Tongue (tissue), 3 donors: ENCODE measurements at places on chromosomes 2 and 18. TPM values are rescaled to one million over a fixed set of nuclear protein-coding genes. Genes with fewer than 3 reads are reported as not detected.

- no peak for DNase-seq
Measured at GRCh38 chr18:79643054-79643984, 36.3 kb upstream of the CTDP1 start.

GRCh38 chr2:216308576-216308975 lies 63.7 kb downstream of the MARCHF4 start:
- peak; percentile 55 for DNase-seq

DNA sequence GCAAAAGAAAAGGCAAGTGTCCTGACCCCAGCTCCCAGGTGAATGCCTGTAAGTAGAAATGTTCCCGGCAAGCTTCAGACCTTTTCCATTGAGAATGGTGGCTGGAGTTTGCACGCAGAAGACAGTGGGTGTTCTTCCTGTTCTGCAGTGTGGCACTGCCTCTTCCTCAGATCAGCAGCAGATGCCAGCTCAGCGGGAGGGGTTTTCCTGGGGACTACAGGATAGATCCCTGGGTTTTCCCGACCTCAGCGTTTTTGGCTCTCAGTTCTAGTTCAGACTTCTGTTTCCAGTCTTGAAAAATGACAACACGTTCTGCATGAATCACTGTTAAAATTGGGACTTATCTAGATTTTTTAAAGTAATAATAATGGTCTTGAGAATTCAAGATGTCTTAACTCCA lies 39.2 kb downstream of the GRHL1 start:
- no peak for DNase-seq

DNA sequence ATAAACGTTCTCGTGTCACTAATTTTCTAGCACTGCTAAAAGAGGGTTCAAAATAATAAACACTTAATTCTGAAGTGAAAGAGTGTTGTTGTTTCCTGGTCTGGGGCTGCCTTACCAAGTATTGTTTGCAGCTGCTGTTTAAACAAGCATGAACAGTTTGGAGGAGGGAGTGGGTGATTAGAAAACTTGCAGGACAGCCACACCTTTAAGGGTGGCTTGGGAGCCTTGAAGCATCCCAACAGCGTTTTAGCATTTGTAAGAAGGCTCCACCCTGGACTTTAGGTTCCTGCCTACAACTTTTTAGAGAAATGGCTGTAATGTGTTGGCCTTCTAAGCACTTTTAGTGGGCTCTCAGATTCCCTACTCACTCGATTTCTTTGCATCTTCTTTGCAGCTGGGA lies 371.6 kb downstream of the TGIF1 start:
- no peak for DNase-seq

GRCh38 chr2:168961450-168962229 lies 60.5 kb downstream of the G6PC2 start:
- DNase-seq, result peak; percentile 76

DNA sequence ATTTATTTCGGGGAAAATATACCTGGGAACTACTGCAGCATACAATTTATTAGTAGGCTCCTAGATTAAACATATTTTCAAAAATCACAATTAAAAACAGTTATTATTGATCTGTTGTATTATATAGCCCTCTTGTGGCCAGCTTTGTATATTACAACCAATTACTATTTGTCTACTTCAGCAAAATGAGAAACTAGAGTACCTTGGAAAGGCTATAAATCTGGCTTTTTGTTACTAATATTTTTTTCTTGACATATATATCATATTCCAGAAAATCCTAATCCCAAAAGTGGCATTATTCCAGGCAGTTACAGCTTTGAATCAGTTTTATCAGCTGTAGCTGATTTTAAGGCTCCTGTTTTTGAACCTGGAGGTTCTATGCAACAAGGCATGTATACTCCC lies 101.2 kb downstream of the UBR3 start:
- peak; percentile 68 for DNase-seq

DNA sequence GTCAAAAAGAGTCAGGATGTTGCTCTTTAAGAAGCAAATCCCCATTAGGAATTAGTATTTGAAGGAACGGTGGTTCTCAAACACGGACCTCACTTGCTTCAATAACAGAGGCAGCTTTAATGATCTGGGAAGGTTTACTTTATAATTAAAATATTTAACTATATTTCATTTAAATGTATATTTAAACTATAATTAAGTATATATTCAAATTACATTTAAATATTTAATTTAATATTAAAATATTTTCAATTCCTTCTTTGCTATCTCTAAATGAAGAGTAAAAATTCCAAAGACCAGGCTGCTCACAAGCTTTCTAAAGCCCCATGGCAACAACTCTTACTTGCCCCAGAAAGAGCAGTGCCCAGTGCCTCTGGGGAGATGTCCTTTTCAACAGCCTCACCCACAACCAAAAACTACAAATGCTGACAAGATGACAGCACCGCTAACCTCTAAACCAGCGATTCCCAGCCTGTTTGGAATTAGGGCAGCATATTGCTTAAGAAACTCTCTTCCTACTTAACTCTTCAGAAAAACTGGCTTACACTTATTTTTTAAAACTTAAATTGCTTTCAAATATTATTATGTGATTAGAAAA lies 62.9 kb upstream of the POU3F3 start:
- DNase-seq, result no peak

- DNase-seq, result no peak
Measured at GRCh38 chr2:40824278-40824677, 372.4 kb upstream of the SLC8A1 start.

DNA sequence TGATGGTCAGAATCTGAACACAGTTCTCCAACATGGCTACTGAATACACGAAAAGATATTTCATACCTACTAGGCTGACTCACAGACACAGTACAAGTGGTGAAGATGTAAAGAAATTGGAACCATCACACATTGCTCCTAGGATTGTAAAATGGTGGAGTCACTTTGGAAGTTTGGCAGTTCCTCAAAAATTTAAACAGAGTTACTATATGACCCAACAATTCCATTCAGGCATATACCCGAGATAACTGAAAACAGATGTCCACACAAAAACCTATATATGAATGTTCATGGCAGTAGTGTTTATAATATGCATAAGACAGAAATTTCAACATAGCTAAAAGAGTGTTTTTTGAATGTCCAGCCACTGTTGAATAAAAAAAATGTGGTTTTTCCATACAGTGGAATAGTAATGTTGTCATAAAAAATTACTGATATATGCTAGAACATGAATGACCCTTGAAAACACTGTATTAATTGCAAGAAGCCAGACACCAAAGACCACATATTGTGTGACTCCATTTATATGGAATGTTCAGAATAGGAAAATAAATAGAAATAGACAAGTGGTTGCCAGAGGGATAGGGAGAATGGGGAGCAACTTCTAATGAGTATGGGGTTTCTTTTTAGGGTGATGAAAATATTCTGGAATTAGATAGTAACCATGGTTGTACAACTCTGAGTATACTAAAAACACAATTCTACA lies 10.1 kb downstream of the RMP24 start:
- no peak for DNase-seq

GRCh38 chr18:44128365-44128764 lies 552.3 kb upstream of the SETBP1 start:
- DNase-seq, result no peak

- DNase-seq, result no peak
Measured at GRCh38 chr2:207869784-207870778, 100.4 kb upstream of the FZD5 start.

DNA sequence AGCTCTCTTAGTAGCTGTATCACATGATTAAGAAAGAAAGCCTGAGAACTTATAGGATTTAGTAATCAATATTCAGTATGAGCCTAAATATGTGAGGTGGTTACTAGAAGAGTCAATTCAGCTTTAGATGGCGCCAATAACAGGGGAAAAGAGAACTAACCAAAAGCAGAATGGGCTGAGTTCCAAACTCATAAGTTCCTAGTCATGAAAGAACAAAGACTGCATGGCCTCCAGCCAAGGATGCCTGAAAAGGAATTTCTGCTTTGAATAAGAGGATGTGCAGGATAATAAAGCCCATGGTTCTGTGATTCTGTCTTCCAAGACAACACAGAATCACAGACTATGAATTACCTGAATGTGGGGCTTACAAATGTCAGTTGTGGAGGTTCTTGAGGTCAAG lies 196.5 kb downstream of the SATB2 start:
- peak; percentile 61 for DNase-seq

- no peak for DNase-seq
Measured at GRCh38 chr2:212328136-212328535, 210.5 kb downstream of the ERBB4 start.

DNA sequence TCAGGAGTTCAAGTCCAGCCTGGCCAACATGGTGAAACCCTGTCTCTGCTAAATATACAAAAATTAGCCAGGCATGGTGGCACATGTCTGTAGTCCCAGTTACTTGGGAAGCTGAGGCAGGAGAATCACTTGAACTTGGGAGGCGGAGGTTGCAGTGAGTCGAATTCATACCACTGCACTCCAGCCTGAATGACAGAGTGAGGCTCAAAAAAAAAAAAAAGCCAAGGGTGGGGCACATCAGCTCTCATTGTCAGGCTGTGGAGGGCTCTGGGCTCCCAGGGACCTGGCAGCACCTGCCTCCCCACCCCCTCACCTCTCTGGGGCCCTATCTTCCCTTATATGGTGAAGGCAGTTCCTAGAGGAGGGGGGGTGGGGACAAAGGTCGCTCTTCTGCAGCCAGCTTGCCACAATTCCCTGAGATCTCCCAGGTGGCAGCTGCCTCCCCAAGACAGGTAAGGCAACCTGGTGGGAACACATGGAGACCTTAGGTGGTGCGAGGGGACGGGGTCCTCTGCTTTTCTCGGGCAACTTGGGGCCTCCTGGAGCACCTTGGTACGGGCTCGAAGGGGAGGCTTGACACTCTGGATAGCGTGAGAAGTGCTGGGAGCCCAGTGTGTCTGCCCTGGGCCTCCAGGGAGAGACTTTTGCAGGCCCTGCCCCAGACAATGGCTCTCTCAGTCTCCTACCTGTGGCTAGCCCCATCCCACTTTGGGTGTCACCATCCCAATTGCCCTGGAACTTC lies at the start of gene VIL1:
VIL1 (plus strand) TSS at position 407 of the 742 bp plus-strand sequence. CDS start 4,656 bp downstream, outside the sequence.
- no peak for DNase-seq

DNA sequence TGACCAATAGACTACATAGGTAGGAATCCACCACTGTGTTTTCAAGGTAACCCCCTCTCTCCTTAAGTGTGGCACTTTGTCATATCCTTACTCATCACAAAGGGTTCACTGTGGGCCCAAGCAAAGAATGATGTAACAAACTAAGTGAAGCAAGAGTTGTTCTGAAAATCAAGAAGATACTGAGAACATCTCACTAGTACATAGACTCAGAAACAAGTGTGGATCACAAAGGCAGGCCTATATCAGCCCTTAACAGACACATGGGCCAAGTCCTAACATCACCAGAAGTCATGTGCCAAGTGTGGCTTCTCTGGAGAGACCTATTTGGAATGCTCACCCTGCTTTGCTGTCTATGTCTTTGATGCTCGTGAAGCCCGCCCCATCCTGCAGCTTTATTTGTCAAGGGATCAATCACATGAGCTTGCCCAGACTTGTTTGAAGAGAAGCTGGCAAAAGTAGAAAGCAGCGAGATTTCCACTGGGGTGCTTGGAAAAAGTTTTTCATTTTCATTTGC lies 131.2 kb upstream of the TTC39C start:
- DNase-seq, result peak; percentile 69

DNA sequence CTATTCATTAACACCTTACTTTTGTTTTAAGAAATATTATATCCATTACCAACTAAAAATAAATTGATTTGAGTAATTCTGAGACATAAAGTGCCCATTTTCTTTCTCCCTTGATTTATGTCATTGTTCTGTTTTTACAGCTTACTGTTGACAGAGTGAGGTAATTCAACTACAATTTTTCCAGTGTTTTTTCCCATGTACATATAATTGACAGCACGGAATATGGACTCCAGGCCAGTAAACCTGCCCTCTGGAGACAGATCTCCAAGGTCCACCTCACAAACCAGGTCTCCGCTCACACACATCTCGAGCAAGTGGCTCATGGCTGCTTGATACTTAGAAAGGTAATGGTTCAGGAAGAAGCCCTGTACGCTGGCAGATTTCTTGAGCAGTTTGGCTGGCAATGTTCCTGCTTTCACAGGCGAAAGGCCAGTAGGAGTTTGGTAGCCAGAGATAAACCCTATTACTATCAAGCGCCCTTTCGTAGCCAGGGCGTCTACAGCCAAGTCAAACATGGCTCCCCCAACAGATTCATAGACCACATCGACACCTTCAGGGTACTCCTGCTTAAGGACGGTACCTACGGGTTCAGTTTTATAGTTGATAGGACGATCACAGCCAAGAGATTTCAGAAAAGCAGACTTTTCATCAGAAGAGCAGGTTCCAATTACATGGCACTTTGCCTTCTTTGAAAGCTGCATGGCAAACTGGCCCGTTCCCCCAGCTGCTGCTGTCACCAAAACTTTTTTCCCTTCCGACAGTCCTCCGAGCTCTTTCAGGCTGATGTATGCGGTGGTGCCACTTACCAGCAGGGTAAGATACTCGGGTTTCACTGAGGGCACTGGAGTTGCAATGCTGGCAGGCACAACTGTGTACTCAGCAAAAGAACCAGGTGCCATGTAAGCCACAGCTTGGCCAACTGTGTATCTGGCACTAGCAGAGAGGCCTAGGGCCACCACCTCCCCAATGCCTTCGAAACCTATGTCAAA lies 7.4 kb downstream of the PTGR3 start:
- peak; percentile 96 for DNase-seq

DNA sequence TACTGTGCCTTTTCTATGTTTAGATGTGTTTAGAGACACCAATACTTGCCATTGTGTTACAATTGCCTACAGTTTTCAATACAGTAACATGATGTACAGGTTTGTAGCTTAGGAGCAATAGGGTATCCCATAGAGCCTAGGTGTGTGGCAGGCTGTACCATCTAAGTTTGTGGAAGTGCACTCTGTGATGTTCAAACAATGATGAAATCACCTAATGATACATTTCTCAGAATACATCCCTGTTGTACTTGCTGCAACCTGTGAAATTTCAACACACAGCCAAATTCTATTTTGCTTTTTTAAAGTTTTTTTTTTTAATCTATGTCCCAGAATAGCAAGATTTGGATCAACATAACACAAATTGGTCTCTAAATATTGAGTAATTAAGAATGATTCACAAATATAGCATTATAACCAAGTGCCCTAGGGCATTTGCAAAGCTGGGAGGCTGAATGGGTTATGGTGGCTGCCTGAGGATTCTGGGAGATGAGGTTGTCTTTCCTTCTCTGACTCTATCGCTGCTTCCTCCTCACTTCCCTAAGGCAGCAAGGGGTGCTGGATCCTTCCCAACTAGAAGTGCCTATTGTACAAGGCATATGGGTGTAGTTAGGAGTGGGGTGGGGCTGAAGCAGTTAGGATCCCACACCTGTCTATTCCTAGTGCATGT lies 78.3 kb downstream of the SKA1 start:
- no peak for DNase-seq

C1QL2 gene
- not detected for total RNA-seq

LRP2 gene
- 0.10 TPM for total RNA-seq

TOGARAM2 gene
- 0.82 TPM for total RNA-seq

OTOS gene
- total RNA-seq, result not detected

HOXD12 gene
- not detected for total RNA-seq
